ENCODE measurements at places on chromosomes 7 and 10. TPM values are rescaled to one million over a fixed set of nuclear protein-coding genes. Genes with fewer than 3 reads are reported as not detected.

ASB10 gene
- not detected for total RNA-seq

GSTO2 gene
- total RNA-seq, result 8.9 TPM

DNA sequence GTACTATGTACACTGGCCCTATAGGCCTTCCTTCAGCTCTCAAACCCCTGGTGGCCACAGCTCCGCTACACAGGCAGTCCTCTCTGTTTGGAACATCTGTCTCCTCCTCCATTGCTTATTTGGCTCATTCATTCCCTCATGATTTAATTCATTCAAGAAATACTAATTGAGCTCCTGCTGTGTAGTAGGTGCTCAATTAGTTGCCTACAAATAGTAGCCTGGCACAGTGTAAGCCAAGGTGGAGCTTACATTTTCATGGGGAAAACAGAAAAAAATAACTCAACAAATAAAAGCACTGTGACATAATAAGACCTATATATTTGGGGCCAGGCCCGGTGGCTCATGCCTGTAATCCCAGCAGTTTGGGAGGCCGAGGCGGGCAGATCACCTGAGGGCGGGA is 3.4 kb upstream of the FIS1 start:
- DNase-seq, result no peak

- DNase-seq, result no peak
These were observed 260.1 kb upstream of the HABP2 start for GRCh38 chr10:113292743-113293142.

DNA sequence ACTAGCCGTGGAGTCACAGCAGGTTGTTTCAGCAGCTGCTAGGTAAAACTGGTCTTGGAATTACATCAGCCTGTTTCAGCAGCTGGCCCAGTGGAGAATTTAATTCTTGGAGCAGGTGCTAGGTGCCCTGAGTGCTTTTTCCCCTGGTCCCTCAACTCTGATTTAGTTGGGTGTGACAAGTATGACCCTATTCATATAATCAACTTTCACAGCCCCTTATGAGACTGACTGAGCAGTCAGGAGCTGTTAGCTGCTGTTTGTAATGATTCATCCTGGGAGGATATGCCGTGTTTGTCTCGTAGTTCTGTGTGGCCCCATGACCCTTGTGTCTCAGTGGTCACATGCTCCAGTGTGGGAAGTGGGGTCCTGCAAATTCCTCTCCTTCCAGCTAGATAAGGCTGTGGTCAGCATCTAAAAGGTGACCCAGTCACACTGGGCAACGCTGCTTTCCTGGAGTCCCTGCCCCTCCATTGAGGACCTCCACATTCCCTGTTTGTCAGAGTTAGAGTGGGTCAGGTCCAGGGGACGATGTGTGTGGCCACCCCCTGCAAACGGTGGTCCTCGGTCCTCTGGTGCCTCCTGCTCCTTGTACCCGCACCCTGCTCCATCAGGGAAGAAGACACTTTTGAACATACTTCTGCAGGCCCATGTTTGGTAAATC is 28.3 kb downstream of the TBATA start:
- DNase-seq, result peak; percentile 56

All from renal cortical epithelial cell (primary cell).